ENCODE measurements at places on chromosomes 12 and 14.
A peak's percentile ranks its signal among the peaks of the same experiment; 100 is the strongest.

- no peak for DNase-seq
Measured at GRCh38 chr14:89296281-89296745, 120.7 kb downstream of the FOXN3 start.

DNA sequence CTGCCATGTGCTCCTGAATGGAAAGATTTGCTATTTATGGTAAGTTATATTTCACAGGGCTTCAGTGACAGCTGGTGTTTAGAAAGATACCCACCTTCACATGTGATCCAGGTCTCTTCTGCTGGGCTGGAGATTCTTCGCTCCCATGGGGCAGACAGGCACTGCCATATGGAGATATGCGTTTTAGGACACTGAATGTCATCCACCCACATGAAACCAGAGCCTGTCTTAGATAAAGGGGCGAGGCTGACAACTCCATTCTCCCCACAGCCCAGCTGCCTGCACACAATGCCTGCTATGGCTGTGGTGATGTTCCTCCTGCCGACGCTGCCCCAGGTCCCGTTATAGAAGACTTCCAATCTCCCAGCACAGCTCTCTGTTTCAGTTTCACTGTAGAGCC is 69.4 kb downstream of the ACSM4 start:
- no peak for DNase-seq

GRCh38 chr14:77228056-77228455 is 43.0 kb downstream of the NGB start:
- DNase-seq: no peak

DNA sequence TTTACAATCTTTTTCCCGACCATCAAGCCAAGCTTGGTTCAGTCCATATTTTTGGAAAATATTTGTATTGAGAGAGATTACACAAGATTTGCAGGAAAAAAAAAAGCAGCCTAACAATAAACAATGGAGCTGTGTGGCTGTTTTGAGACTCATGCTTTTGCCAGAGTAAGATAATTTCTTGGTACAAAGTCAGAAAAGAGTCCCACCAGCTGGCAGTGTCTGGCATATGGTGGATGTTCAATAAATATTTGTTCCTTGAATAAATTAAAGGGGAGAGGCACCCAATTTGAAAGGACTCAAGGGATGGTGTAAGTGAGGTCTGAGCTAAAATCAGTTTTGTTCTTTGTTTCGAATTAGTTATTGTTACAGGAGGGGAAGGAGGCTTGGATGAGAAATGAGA is 78.1 kb upstream of the RPH3A start:
- DNase-seq: no peak

DNA sequence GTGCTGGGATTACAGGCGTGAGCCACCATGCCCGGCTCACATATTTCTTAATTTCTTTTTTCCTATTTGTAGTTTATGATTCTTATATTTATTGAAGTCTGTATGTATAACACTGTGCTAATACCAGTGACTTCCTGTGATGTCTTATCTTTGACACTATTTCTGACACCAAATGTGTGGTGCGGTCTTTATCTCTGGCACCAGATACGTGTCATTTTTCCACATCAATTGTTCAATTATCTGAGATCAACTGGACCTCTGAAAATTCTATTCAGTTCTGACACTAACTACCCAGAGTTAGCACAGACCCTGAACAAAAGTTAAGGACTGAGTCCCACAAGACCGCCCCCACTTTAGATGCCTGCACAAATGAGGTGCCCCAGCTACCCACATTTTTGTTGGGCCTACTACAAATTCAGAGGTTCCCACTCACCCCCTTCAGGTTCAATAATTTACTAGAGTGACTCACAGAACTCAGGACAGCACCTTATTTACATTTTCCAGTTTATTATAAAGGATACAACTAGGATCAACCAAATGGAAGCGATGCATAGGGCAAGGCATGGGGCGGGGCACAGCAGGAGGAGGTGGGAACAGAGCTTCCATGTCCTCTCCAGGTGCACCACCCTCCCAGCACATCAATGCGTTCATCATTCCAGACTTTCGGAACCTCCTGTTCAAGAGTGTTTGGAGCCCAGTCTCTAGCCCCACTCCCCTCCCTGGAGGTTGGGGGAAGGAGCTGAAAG is 11.6 kb upstream of the SRSF9 start:
- no peak for DNase-seq

- DNase-seq: peak; percentile 46
Measured at GRCh38 chr14:32252030-32252670, 49.1 kb upstream of the RNU6-8 start.

GRCh38 chr12:37672655-37673260 is 643.8 kb upstream of the ALG10B start:
- DNase-seq: no peak
